ENCODE measurements at places on chromosomes 6 and 20. TPM values are rescaled to one million over a fixed set of nuclear protein-coding genes. Genes with fewer than 3 reads are reported as not detected.
A peak's percentile ranks its signal among the peaks of the same experiment; 100 is the strongest.

PBOV1 gene
- not detected for total RNA-seq

SLC22A2 gene
- total RNA-seq = not detected

DNA sequence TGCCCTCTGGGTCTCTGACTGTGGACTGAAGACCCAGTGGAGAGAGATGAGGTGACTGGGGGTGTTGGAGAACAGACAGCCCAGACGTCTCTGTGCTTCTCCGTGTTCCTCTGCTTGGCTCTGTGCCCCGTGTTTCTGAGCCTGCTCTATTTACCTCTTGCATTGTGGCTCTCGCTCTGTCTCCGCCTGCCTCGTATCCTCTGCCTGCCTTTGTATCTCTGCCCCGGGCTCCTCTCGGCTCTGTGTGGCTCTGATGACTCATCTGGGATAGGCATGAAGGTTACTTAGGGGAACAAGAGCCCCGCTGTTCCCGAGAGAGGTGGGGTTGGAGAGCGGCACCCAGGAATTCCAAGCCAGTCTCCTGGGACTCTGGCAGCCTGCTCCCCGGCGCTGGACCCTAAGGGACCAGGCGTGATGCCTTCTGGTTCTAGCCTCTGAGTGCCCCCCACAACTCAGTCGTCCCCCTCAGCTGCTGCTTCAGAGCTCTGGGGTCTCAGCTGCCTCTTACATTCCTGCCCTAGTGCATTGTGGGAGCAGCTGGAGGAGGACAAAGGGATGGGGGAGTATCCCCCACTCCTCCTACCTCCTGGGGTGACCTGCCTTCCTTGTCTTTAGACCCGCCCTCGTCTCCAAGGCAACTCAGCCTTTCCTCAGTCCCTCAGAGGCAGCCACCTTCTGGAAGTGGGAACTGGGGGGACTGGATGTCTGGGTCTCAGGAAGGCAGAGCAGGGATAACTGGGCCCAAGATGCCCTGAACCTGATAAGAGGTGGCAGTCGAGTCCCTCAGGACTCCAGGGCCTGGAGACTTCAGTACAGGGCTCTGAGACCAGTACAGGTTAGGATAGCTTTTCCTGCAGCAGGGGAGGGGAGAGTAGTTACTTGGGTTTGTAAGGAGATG, 1.9 kb downstream of the DDR1 start:
- DNase-seq = peak; percentile 90

DNA sequence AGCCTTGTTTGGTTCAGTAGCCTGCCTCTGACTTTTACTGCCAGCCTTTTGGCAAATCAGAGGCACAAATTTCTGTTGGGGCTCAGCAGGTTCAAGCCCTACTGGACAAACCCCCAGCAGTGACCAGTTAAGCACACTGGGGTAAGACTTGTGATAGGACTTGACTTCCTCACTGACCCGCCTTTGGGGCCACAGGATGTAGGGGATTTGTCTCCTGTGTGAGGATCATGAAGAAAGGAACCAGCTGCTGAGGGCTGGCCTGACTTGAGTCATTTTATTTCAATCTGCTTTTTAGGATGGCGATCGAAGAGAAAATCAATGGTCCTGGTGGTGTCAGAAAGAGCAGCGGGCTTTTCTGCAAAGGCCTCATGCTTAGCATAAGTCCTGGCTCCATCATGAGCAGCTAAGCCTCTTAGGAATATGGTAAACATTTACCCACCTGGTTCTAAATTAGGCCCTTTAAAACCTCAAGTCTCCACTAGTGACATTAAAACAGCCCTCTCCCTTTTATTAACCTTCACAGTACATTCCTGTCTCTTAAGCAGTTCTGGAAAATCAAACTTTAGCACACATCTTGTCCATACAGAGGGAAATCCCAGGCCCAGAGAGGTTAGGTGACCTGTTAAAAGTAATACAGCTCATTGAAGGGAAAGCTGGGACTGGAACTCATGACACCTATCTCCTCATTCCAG, 16.6 kb downstream of the CHMP4B start:
- DNase-seq = no peak

- no peak for DNase-seq
Observed at GRCh38 chr20:13180986-13181889, 39.8 kb upstream of the ISM1 start.

DNA sequence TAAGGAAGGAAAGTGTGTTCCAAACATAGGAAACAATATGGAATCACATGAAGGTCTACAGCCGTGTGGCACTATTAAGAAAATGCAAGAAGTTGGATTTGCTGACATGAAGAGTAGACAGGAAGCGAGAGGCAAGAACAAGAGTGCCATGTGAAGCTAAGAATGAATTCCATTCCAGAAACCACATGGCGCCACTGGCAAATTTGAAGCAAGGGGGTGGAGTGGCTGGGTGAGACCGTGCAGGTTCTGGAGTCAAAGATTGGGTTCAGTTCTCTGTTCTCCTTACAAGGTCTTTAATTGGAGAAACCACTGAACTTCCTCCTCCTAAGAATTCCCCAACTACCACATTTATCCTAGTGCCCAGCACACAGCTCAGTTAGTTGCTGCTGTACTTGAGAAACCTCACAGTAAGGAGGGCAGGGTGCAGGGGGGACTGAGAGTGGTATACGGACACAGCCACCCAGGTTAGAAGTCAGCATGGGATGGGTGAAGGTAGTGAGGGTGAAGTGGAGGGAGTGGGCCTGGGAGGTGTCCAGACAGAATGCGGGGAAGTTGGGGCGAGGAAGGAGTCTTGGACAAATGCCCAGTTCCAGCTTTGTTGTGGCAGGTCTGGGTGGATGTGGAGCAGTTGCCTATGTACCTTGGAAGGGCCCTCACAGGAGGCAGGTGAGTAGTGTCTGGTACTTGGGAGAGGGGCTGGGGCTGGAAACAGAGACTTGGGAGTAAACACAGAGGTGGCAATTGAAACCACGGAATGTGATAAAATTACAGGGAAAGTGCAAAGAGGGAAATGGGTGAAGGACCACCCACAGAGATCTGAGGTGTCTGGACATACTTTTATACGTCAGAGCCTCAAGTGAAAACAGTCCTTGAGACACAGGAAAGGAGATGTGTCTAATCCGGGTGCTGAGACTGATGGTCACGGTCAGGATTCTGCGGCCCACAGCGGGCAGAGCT, 14.3 kb downstream of the LYRM4 start:
- DNase-seq = no peak

IYD gene
- total RNA-seq = not detected

DNA sequence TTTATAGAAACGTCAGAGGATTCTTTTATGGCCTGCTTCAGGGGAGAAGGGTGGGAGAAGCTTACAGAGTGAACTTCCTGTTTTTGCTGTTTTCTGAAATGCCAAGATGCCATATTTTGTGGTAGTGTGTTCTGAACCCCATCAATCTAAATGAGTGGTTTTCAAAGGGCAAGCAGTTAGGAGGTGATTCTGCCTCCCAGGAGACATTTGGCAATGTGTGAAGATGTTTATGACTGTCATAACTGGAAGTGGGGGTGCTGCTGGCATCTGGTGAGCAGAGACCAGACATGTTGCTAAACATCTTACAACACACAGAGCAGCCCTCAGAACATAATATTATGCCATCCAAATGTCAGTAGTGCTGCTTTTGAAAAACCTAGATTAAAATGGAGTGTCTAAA, 6.0 kb upstream of the PRL start:
- no peak for DNase-seq

GRCh38 chr6:138493413-138493812, 5.9 kb downstream of the NHSL1 start:
- DNase-seq = no peak

- DNase-seq = no peak
Observed at GRCh38 chr6:42471142-42471541, 19.4 kb upstream of the TRERF1 start.

DNA sequence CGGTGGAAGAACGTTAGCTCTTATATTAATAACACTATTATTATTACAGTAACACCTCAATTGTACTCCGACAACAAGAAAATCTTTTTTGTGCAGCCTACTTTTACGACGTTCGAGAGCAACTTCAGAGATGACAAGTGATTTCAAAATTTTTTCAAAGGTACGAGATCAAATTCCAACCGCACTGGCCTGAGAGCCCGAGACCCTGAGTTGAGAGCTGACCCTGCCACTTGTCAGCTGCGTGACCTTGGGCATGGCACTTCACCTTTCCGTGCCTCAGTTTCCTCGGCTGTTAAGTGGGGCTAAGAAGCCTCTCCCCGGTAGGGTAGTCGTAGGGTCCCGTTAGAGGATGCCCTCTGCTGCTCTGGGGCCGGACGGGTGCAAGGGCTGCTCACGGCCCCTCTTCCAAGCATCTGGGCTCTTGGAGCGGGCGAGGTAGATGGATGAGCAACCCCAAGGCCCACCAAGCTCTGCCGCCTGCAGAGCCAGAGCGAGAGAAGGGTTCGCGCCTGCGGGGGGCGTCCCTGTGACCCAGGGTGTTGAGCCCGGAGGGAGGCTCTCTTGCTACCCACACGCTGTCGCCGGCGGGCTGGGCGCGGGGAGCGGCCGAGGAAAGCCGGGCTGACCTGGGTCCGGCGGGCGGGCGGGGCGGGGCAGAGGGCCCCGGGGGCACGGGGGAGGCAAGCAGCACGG, 510 bp downstream of the NDRG3 start:
- no peak for DNase-seq

- no peak for DNase-seq
Observed at GRCh38 chr6:107020239-107020638, 7.8 kb upstream of the MTRES1 start.

GRCh38 chr20:25389401-25389857, 1.2 kb downstream of the ABHD12 start:
- DNase-seq = peak; percentile 37

MCHR2 gene
- not detected for total RNA-seq
